ENCODE measurements at places on chromosomes 2 and 18.

GRCh38 chr2:205270689-205271088 lies 411.6 kb upstream of the NRP2 start:
- no peak for DNase-seq

DNA sequence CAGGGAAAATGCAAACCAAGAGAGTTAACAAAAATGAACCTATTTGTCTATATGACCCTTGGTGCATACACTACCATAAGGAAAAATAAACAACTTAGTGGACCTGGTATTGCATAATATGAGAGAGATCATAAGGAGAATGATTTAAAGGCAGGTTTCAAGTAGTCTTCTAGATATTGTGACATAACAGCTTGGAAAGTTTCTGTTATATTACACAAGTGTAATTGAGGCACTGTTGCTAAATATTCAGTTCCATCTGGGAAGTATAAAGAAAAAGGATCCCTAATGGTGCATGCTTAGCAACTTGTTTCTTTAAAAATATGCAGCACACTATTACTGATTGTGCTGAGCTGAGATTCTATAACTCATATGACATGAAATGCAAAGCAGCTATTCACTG lies 252.2 kb upstream of the SPHKAP start:
- no peak for DNase-seq

DNA sequence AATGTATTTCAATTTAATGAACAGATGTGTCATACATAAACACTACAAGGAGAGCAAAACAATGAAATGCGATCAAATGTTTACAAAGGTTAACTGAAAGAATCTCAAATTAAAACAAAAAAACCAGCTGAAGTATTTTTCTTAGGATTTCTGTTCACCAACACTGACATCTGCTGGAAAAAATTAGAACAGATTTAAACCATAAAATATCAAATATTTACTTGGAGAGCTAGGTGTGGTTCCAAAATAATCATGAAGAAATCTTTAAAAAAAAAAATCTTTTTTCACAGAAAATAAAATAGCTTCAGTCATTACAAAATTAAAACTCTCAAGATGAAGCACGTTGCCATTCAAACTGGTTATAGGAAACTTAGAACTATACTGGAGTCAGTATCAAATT lies 13.8 kb downstream of the MMADHC start:
- DNase-seq: no peak

DNA sequence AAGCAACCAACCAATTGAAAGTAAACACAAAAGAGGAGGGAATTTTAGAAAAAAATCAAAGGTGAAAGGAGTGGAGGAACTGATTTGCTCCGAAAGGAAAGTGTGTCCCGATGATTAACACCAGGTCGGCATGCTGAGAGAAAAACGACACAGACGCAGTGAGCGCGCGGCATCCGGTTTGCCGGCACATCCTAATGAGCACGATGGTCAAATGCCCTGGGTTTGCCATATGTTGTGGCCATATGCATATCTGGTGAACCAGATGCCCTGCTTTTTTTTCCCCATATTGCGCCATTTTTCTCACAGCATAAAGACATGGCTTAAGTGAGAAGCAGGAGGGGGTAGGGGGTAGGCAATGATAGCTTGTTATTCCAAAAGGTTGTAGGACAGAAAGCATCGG lies 626.7 kb downstream of the BCL11A start:
- DNase-seq: no peak

- DNase-seq: no peak
These were observed 425.5 kb upstream of the CDH2 start for GRCh38 chr18:28602391-28602790.

- no peak for DNase-seq
These were observed 226.2 kb upstream of the TNP1 start for GRCh38 chr2:217086038-217086522.

DNA sequence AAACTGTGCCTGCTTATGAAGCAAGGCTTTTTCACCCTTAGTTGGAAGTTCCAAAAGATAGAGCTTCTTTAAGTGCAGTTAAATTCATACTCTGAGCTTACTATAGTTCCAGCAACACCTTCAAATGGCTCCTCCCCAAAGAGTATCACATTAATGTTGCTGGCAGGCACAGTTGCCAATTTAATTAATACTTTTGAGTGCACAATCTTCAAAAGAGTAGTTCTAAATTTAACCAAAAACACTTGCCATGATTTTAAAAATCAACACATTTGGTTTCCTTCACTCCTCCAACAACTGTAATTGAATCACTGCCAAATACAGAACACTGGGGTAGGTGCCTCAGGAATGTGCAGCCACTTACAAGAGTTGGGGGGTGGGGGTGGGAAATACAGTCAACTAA lies 150.6 kb upstream of the UBE2E3 start:
- no peak for DNase-seq

- DNase-seq: no peak
These were observed 554.8 kb downstream of the PIK3C3 start for GRCh38 chr18:42509750-42510415.

DNA sequence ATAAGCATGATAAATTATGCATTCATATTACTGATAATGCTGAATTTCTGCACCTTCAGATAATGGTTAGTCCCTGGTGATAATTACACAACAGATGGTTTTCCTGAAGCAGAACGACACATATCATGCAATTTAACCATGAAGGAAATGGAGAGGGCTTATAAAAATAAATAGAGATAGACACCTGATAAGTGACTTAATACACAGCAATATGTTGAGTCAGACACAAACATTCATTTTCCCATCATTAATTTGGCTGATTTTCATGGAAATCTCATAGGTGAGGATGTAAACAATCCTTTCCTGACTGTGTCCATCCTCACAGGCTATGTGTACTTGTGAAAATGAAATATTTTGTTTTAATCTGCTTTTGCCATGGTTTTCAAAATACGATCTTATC lies 36.9 kb upstream of the DSEL start:
- DNase-seq: no peak
